HFFc6 (cell line): ENCODE measurements at places on chromosomes 16 and 17. TPM values are rescaled to one million over a fixed set of nuclear protein-coding genes. Genes with fewer than 3 reads are reported as not detected.

DNA sequence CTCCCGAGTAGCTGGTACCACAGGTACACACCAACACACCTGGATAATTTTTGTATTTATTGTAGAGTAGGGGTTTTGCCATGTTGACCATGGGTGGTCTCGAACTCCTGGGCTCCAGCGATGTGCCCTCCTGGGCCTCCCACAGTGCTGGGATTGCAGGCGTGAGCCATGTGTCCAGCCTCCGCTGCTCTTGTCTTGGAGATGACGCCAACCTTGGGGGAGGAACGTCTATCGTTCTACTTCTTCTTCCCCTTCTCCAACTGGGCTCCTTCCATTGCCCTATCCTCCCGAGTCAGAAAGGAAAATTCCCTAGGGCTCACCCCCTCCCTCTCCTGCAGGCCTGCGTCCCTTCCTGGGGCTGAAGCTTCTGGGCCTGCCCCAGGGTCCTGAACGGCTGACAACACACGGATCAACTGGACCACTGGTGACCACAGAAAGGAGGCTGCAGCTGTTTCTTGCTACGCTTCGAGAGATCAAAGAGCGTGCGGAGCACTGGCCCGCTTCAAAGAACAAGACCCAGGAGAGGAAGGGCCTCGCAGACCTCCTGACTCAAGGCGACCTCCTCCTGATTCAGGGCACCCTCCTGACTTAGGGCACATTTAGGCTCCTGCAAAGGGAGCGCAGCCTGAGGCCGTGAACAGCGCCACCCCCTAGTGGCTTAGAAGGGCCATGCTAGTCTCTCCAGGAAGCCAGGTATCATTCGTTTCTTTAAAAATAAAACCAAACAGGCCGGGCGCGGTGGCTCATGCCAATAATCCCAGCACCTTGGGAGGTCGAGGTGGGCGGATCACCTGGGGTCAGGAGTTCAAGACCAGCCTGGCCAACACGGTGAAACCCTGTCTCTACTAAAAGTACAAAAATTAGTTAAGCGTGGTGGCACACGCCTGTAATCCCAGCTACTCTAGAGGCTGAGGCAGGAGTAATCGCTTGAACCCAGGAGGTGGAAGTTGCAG, 48.5 kb upstream of the HELZ start:
- no peak for DNase-seq

- DNase-seq = no peak
Measured at GRCh38 chr16:84362471-84362941, 5.8 kb upstream of the ATP2C2 start.

- no peak for DNase-seq
Measured at GRCh38 chr16:11528053-11528452, 58.7 kb downstream of the LITAF start.

DNA sequence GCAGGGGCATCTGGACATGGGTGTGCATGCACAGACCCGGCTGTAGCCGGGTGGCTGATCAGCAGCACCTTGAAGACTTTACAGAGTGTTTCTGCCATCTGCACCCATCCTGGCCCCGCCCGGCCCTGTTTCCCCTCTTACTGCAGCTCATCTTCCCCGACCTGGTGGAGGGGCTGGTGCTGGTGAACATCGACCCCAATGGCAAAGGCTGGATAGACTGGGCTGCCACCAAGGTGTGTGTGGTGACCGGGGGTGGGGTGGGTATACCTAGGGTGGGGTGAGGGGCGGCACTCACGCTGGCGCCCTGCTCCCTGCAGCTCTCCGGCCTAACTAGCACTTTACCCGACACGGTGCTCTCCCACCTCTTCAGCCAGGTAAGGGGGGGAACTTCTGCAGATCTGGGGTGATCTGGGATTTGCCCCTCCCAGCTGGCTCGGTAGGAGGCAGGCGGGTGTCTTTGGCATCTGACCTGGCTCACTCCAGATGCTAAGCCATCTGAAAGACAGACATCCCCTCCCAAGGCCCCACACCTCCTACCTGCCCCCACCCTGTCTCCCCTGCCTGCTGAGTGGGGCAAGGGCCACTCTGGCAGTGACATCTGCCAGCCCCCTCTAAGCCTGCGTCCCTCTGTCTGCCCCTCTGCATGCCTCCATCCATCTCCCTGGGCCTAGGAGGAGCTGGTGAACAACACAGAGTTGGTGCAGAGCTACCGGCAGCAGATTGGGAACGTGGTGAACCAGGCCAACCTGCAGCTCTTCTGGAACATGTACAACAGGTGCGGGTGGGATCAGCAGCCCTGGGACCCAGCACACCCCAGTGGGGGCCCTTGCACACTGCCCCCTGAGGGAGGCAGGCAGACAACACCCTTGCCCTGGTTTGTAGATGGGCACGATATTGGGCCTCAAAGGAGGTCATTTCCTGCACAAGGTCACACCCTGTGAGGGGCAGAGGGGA, 6.6 kb downstream of the NDRG4 start:
- no peak for DNase-seq

DNA sequence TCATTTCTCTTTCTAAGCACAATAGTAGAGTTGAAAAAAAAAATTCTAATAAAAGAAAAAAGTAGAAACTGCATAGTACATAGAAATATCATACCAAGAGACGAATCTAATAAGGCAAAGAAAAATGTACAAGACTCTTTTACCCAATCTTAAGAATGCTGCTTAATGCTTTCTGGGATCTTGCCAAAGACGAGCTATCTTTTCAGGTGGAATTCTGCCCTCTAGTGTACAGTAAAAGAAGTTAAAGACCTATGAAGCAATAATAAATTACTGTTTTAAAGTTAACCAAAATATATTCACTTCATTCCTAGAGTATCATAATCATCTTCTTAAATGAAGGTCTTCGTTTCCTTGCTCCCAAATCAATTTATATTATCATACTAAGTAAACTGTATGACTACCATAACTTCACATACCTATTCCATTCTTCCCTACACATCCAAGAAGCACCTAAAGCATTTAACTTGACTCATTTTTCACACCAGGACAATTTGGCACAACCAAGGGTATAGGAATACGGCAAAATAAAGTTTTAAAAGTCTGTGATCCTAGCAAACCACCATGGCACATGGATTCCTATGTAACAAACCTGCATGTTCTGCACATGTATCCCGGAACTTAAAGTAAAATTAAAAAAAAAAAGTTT, 47.7 kb downstream of the CFDP1 start:
- peak; percentile 70 for DNase-seq

DNA sequence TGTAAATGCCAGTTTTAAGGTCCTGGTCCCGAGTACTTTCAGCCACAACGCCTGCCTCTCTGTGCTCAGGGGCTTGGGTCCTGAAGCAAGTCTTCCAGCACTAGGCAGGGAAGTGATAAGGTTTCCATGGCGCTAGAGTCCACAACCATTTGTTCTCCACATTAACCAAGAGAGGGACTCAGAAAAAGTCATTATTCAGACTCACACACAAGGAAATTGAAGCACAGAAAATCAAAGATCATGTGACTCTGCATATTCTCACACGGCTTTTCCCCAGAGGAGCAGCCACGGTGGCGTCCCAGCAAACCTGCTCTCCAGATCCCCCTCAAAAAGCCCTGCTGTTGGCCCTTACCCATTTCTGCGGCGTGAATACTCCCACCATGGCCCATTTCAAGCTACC, 9.7 kb downstream of the ENPP7 start:
- DNase-seq = no peak

GRCh38 chr17:69677130-69677529, 262.6 kb downstream of the MAP2K6 start:
- no peak for DNase-seq

DNA sequence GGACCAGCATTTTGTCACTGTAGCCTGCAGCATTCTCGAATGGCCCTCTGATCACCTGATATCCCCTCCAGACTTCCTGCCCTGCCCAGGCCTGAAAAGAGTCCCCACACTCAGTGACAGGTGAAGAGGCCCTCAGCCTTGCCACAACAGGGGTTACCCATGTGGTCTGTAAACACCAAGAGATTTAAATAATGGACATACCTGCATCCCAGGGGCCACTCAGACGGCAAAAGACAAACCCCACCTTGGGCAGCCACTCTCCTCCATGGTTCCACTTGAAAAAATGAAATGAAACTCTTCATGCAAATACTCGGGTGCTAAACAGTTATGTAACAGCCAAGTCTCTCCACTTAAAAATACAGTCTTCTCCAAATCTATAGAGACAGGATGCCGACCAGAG, 22.9 kb upstream of the PECAM1 start:
- no peak for DNase-seq

DNA sequence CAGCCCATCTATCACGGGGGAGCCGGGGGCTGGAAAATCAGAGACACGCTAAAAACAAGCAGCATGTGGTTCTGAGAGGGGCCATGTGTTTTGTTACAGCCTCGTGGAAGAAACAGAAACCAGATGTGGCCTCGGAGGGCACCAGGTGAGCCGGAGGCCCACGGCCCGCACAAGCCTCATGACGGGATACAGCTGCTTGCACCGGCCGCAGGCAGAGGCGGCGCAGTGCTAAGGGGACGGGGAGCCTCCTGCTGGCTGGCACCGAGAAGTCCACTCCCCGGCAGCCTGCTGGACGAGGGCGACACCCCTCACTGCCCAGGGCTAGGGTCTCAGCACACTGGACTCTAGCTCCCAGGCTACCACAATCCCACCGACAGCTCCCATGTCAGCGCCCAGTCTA, 19.2 kb downstream of the NDUFAF8 start:
- no peak for DNase-seq

GRCh38 chr16:55947366-55947765, 72.2 kb upstream of the CES5A start:
- DNase-seq = no peak

- no peak for DNase-seq
Measured at GRCh38 chr17:47278561-47278960, 24.9 kb downstream of the ITGB3 start.

- no peak for DNase-seq
Measured at GRCh38 chr17:32286518-32286900, 20.9 kb downstream of the RHBDL3 start.

DNA sequence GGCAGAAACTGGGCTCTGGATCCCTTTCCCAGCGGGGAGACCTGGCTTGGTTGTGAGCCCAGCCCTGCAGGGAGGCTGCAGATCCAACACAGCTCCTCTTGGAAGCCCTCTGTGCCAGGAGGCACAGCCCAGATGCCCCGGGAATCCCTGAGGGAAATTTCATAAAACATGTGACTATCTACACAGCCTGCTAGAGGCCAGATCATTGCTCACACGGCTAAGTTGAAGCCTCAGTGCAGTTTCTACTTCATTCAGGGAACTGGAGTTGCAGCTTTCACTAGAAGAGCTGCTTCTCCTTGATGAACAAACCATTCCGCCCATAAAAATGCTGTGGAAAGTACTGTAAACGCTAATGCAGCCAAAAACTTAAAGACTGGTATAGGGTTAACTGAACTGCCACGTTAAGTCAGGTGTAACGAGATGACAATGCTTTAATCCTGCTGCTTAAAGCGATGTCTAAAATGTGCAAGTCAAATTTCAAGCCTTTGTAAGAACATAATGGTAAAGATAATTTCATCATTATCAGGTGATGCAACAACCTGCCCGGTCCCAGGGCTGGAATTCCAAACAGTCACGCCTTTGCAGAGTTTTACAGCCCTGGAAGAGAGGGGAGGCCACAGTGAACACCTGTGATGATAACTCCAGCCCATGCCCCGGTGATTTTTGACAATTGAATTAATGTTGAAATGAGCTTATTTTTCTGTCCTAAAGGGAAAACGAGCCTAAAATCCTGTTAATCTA, 172.5 kb downstream of the ZFHX3 start:
- no peak for DNase-seq

GRCh38 chr16:7579454-7579853, 246.8 kb downstream of the RBFOX1 start:
- DNase-seq = no peak

GRCh38 chr16:89049484-89050118, 44.1 kb upstream of the ACSF3 start:
- DNase-seq = no peak

DNA sequence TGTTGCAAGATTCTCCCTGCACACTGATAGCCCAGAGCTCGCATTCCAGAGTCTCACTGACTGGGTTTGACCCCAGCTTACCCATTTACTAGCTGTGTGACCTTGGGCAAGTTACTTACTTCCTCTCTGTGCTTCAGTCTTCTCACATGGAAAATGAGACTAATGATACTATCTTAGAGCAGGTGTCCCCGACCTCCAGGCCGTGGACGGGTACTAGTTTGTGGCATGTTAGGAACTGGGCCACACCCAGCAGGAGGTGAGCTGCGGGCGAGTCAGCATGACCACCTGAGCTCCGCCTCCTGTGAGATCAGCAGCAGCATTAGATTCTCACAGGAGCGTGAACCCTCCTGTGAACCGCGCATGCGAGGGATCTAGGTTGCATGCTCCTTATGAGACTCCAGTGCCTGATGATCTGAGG, 15.8 kb downstream of the ANKFY1 start:
- DNase-seq = no peak

- DNase-seq = no peak
Measured at GRCh38 chr16:23948949-23949411, 113.2 kb downstream of the PRKCB start.

DNA sequence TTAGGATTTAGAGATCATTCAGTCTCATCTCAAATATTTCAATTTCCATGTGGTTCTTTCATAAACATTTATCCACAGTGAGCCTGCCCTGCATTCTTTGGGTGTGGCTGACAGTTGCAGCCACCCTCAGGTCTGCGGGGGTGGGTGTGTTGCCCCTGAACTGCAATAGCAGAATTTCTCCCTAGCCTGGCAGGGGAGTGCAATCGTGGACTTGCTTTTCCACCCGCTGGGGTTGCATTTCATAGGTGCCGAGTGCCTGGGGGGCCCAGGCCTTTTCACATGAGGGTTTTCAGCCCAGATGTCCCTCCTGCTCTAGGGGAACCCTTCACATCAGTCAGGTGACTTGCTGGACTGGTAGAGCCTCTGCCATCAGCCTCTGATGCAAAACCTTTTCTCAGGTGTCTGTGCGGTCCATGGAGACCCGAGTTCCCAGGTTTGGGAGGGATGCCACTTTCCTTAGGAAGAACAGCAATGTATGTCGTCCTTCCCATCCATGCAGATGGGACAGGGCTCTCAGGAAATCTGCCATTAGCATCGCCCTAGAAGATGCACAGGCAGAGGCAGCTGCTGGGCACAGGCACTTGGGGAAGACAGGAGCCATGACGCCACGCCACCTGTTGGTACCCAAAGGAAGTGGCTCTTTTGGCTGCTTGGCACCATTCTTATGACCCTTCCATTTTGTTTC, 2.4 kb upstream of the USP36 start:
- DNase-seq = peak; percentile 16

- no peak for DNase-seq
Measured at GRCh38 chr17:64178011-64178825, 48.3 kb upstream of the ERN1 start.

GRCh38 chr17:19380481-19381301, 2.4 kb downstream of the MAPK7 start:
- DNase-seq = no peak

- DNase-seq = no peak
Measured at GRCh38 chr17:82107341-82107860, 9.4 kb upstream of the FASN start.

- no peak for DNase-seq
Measured at GRCh38 chr16:85569039-85569614, 44.0 kb upstream of the GSE1 start.

GRCh38 chr17:76345377-76345974, 8.2 kb downstream of the PRPSAP1 start:
- DNase-seq = no peak

- DNase-seq = no peak
Measured at GRCh38 chr16:84758627-84759026, 58.8 kb downstream of the USP10 start.

- DNase-seq = peak; percentile 17
Measured at GRCh38 chr16:22898874-22899348, 84.9 kb downstream of the HS3ST2 start.

FOXC2 gene
- total RNA-seq = 6.1 to 7.7 TPM (median 7.5 TPM) in 3 replicates

EFCAB5 gene
- total RNA-seq = 0.31 to 0.94 TPM (median 0.84 TPM) in 3 replicates

KCNH4 gene
- not detected in 3 replicates for total RNA-seq

TEX14 gene
- 0.20 TPM in 1 of 3 replicates, not detected in the others for total RNA-seq

EFNB3 gene
- 0.21 and 0.28 TPM in 2 replicates for total RNA-seq
